ENCODE measurements at places on chromosomes 13 and 19. TPM values are rescaled to one million over a fixed set of nuclear protein-coding genes. Genes with fewer than 3 reads are reported as not detected.

DNA sequence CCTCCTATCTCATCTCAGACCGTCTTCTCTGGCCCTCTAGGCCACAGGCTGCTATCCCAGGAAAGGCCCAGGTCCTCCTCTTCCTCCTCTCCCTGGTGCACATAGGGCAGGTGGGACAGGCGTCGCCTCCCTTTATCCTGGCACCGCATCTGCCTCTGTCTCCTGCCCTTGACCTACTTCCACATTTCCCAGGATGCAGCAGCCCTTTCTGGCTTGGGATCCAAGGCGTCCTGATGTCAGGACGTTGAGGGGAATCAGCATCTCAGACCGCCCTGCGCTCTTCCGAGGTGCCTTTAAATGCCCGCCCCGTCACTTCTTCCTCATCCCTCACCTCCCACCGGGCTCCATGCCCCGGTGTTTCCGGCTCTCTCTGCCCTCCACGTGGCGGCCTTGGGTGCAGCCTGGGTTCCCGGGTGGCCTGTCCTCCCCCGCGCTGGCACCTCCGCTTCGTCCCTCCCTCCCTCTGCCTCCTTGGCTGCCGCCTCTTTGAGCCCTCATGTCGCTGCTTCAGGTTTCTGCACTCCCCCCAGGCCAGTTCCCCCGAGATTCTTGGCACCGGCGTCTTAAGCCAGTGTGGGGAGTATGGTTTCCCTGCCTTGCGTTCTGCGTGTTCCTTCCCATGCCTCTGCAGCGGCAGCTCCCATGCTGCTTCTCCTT lies 66.3 kb downstream of the KDM4B start:
- H3K4me1 ChIP-seq, result peaks cover 33% of the 10 kb centered on the region
- DNase-seq, result no peak
- H3K27me3 ChIP-seq, result no peaks in the 10 kb centered on the region

- H3K4me3 ChIP-seq, result no peak overlapping the region
- H3K4me1 ChIP-seq, result peaks cover 18% of the 10 kb centered on the region
- no peaks in the 10 kb centered on the region for H3K36me3 ChIP-seq
- H3K27me3 ChIP-seq, result no peaks in the 10 kb centered on the region
Observed at GRCh38 chr19:44927746-44928145, 13.3 kb downstream of the APOC1 start.

DNA sequence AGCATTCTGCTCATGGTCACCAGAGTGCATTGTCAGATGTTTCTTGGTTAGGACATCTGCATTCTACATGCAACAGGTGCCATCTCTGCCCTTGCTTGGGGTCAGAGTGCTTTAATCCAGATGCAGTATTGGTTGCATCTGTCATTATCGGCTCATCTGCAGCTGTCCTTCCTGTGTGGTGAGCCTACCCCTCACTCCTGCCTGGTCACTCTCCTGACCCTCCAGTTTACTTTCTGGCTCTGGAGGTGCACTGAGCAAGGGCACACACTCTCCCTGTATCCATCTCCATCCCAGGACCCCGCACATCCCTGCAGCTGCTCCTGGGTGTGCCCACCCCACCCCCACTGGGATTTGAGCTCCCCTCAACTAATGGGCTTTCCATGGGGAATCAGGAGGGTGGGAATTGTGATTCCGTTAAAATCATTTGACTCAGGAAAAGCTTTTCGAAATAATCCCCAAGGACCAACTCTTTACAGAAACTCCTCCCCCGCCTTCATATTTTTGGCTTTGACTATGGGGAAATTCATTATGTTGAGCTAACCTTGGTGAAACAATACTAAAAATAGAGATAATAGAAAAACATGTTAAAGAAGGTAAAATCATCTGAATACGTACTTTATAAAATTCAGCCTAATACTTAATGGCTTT lies 70.2 kb downstream of the COL4A2 start:
- peaks cover 3% of the 10 kb centered on the region for H3K4me1 ChIP-seq
- peaks cover 10% of the 10 kb centered on the region for H3K27me3 ChIP-seq
- no peak for DNase-seq

DNA sequence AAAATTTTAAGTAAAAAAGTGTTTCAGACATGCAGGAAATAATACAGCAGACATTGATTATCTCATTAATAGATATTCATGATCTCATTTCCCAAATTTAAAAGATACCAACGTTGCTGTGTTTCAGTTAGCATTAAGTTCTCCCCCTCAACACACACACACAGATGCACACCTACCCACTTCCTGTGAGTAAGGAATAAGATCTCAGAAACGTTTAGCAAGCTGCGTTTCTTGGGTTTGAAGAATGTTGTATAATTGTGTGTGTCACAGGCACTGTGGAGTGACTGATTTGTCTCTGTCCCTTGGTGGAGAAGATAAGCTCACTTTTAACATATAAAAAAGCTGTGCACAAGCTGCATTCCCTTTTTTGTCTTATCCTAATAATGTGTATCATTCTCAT lies 196.8 kb downstream of the PDS5B start:
- H3K4me3 ChIP-seq, result no peak overlapping the region
- no peaks in the 10 kb centered on the region for H3K4me1 ChIP-seq
- peaks cover 4% of the 10 kb centered on the region for H3K36me3 ChIP-seq
- DNase-seq, result no peak
- no peaks in the 10 kb centered on the region for H3K27me3 ChIP-seq

DNA sequence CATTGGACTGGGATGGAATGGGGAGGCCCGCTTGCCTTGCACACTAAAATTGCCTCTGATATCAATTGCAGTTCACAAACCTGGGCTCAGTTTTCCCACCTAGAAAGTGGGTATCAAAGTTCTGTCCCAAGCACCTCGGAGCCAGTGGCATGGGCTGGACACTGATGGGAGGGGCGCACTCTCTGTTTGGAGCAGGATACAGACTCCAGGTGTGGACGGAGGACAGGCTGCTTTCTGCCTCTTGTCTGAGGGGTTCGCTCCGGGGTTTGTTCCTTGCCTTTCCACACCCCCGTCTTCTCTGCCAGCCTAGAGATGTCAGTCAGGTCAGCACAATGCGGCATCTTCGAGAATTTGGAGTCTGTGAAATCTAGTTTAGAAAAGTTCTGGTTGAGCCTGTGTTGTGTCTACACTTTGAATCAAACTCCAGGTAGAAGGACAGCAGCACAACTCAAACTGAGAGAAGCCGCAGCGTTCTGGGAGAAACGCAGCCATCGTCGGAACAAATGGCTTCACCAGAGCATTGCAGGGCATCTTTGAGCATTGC lies 141.9 kb downstream of the TEX29 start:
- H3K36me3 ChIP-seq, result no peaks in the 10 kb centered on the region
- H3K27ac ChIP-seq, result no peak overlapping the region
- no peaks in the 10 kb centered on the region for H3K4me1 ChIP-seq
- no peak overlapping the region for H3K4me3 ChIP-seq
- no peak for DNase-seq
- no peaks in the 10 kb centered on the region for H3K27me3 ChIP-seq

The S1PR5 gene
- total RNA-seq, result not detected
